ENCODE measurements at places on chromosomes 6 and 20. TPM values are rescaled to one million over a fixed set of nuclear protein-coding genes. Genes with fewer than 3 reads are reported as not detected.

The MEP1A gene
- total RNA-seq: not detected

The LTB gene
- total RNA-seq: 7.0 TPM

The HLA-DRB5 gene
- total RNA-seq: 0.20 TPM

The CMTR1 gene
- total RNA-seq: 33.2 TPM

The LAMA2 gene
- 0.52 TPM for total RNA-seq

The CPNE5 gene
- 0.17 TPM for total RNA-seq

The HTR1B gene
- 0.17 TPM for total RNA-seq

The FAM217A gene
- not detected for total RNA-seq

The RTF2 gene
- 95.0 TPM for total RNA-seq

The MYCT1 gene
- total RNA-seq: 0.15 TPM

The PNLDC1 gene
- total RNA-seq: not detected

The PRSS16 gene
- 3.4 TPM for total RNA-seq

The OR2H2 gene
- not detected for total RNA-seq

The CRISP2 gene
- 0.10 TPM for total RNA-seq

The NTSR1 gene
- total RNA-seq: not detected

The HRH3 gene
- not detected for total RNA-seq

The PNPLA1 gene
- not detected for total RNA-seq

GRCh38 chr6:148524976-148525375, 182.3 kb downstream of the SASH1 start:
- DNase-seq: no peak

GRCh38 chr20:58523971-58524315, 8.7 kb upstream of the APCDD1L start:
- DNase-seq: peak; percentile 16

DNA sequence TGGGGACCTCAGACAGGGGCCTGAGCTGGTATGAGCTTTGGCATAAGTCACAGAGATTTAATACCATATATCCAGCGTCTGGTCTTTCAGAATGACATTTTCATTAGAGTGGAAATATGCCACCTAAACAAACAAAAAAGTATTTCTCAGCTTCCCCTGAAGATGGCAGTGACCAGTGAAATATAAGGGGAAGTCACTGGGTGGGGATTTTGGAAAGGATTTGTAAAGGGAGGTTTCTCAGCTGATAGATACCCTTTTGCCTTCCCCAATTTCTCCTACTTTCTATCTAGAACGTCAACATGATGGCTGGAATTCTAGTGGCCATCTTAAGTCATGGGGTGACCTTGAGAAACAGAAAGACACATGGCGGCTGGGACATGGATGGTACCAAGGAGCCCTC, 137.7 kb upstream of the LRFN2 start:
- no peak for DNase-seq

DNA sequence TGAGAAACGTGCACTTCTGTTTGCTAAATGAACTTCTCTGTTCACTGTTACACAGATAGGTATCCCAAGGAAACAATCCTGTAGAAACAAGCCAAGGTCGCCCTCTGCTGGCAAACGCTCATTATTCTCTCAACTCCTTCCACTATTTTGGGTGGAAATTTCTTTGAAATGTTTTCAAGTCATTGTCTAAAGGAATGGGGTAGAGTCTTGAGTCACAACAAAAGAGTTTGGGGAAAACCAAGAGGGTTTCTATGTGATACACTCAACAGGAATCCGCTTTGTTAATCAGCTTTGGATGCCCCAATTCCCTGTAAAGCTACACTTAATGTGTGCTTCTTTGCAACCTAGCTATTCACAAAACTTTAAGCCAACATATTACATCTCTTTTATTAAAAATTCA, 4.6 kb upstream of the RAE1 start:
- peak; percentile 69 for DNase-seq

DNA sequence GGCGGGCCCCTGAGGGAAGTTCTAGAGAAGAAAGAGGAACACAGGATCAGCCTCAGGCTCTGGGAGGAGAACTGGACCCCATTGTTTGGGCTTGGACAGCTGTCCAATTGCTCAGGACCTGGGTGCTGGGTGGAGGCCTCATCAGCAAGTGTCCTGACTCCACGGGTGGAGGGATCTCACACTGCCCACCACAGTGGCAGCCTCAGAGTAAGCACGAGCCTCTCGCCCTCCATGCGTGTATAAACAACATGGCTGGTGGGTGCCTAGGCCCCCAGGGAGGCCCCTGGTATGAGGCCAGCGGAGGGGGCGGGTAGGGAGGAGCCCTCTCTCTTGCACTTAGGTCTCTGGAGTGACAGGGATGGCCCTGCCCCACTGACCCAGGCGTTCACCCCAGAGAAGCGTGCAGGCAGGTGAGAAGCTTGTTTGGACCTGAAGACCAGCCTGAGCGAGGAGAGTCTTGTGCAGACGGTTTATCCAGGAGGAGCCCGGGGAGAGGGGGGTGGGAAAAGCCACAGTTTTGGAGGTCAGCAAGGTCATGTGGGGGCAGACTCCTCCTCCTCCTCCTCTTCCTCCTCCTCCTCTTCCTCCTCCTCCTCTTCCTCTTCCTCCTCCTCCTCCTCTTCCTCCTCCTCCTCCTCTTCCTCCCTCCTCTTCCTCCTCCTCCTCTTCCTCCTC, 41.9 kb upstream of the BHLHE23 start:
- DNase-seq: no peak

DNA sequence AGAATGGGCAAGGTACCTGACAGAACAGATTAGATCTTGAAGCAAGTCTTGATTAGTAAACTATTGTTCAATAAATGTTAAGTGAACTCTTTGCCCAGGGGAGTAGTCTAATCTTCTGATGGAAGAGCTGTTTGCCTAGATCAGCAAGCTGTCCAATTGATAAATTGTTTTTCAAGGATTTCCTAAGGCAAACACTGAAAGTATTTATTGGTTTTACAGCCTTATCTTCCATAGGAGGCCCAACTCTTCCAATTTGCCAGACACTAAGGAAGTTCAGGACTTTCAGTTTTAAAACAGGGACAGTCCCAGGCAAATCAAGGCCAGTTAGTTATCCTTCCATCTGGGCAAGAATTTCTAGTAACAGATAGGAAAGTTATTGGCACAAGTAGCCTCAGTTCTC, 1.8 kb upstream of the C6orf163 start:
- DNase-seq: no peak

DNA sequence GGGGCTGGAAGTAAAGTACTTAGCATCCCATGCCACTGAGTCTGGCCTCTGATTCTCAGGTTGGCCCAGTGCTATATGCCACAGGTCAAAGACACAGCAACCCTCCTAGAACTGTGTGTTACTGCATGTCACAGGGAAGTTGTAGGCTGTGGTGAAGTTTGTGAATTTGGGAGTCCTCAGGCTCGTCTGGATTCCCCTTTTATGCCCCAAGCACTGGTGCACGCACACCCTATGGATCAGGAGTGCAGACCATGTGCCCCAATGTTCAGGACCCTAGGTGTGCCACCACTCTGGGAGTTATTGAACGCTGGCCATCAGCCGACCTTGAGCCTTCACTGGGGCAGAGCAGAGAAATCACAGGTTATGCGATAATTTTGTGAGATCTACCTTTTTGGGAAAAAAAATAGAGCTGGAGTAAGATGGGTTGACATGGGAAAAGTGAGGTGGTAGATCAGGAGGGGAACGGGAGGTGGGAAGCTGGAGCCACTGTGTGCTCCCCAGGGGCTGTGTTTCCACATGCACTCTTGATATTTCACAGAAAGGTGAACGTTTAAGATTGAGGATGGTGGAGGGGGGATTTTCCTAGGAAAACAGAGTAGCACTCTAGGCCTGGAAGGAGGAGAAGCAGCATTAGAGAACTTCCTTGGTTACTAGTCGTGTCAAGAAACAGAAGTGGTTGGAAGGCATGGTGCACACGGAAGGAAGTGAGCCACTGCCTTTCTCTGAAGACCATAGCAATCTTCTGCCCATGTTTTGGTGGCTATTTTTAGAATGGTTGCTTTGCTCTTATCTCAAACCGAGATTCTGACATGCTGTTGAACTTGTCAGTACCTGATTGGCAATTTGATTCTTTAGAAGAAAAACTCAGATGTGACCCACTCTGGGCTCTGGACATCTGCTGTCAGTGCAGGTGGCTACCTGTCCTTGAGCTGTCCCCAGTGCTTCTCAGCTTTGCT, 44.1 kb downstream of the DUSP22 start:
- DNase-seq: no peak

GRCh38 chr20:37643400-37643799, 50.4 kb upstream of the CTNNBL1 start:
- no peak for DNase-seq

DNA sequence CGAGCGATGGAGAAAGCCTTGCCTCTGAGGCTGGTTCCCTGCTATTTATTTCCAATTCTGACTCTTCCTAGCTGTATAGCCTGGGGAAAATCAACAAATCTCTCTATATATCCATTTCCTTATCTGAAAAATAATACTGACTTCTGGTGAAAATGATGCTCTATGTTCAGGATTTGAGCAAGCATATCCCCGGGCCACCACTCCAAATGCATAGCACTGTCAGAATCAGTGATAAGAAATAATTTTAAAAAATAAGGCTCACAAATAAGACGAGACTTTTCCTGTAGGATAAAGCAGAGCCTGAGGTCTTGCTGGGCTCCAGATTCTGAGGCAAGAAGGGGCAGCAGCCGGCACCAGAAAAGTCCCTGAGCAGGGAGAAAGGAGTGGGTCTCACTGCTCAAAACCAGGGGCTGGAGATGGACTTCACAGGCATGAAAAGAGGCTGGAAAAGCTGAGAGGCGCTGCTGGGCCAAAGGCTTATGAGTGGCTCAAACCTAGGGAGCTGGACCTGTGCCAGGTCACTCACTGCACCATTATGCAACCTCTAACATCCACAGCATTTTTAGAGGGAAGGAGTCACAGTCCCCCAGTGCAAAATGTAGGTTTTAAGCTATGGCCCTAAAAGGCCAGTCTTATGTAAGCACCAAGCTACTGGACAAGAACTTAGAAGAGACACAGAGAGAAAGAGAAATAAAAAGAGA, 48.1 kb upstream of the SLC17A4 start:
- DNase-seq: peak; percentile 60

- no peak for DNase-seq
Measured at GRCh38 chr20:34569598-34569997, 11.1 kb downstream of the MAP1LC3A start.

- DNase-seq: no peak
Measured at GRCh38 chr6:14177413-14178082, 60.0 kb downstream of the CD83 start.

DNA sequence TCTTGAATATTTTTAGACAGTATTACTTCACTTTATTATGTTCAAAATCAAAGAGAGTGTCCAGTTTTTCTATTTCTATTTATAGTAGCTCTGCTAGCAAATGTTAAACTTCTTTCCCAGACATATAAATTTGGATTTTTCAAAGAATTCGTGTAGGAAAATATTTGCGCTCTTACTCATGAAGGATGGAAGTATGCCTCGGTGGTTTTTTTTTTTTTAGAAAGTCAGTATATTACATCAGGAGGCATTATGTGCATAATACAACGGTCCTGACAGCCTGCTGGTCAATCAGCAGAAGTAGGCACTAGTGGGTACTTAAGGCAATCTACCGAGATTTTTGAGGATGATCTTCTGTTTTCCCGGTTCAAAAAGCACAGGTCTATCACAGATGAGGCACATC, 249.3 kb downstream of the TBX18 start:
- no peak for DNase-seq

GRCh38 chr6:100998111-100998510, 117.0 kb upstream of the ASCC3 start:
- no peak for DNase-seq

- DNase-seq: no peak
Measured at GRCh38 chr6:140108167-140108566, 733.7 kb upstream of the CITED2 start.

- DNase-seq: peak; percentile 4
Measured at GRCh38 chr6:66897576-66897975, 1190.5 kb upstream of the EYS start.

GRCh38 chr6:20509212-20509611, 25.0 kb upstream of the CDKAL1 start:
- DNase-seq: no peak

- no peak for DNase-seq
Measured at GRCh38 chr20:48794360-48794759, 33.4 kb downstream of the PREX1 start.

- DNase-seq: no peak
Measured at GRCh38 chr20:37864298-37864697, 38.6 kb upstream of the VSTM2L start.

- no peak for DNase-seq
Measured at GRCh38 chr6:71015392-71015791, 58.5 kb upstream of the B3GAT2 start.

DNA sequence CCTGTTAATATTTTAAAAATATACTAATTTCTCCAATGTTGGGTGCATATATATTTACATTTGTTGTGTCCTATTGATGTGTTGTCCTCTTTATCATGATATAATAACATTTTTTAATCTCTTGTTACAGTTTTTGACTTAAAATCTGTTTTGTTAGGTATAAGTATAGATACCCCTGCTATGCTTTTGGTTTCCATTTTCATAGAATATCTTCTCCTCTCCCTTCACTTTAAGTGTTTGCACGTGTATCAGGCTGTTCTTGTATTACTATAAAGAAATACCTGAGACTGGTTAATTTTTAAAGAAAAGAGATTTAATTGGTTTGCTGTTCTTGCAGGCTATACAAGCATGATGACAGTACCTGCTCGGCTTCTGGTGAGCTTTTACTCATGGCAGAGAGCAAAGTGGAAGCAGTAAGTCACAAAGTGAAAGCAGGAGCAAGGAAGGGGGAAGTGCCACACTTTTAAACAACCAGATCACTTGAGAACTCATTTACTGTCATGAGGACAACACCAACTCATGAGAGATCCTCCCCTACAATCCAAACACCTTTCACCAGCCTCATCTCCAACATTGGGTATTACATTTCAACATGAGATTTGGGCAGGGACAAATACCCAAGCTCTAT, 340.5 kb upstream of the SYNCRIP start:
- no peak for DNase-seq
